NB4 (cell line): ENCODE measurements at places on chromosomes 12 and 14.

DNA sequence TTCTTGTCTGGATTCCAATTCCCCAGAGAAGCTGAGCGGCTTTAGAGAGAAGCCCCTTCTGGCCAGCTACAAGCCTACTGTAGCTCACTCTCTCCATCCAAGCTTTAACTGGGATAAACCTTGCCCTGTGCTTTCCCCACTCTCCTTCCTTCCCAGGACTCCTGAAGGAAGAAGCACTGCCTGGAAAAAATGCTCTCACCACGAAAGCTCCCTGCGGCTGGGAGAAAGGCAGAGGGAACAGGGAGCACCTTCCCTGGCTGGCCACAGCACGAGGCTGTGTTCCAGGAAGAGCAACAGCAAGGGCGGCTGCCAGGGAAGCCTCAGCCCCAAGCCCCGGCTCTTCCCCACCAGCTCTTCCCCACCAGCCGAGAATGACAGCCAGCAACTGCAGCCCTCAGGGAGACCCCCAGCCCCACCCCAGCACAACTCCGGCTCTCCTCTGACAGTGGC is 40.8 kb upstream of the PNMA1 start:
- no peak for DNase-seq

- no peak for DNase-seq
These were observed 56.4 kb downstream of the LRRC74A start for GRCh38 chr14:76882651-76883050.

DNA sequence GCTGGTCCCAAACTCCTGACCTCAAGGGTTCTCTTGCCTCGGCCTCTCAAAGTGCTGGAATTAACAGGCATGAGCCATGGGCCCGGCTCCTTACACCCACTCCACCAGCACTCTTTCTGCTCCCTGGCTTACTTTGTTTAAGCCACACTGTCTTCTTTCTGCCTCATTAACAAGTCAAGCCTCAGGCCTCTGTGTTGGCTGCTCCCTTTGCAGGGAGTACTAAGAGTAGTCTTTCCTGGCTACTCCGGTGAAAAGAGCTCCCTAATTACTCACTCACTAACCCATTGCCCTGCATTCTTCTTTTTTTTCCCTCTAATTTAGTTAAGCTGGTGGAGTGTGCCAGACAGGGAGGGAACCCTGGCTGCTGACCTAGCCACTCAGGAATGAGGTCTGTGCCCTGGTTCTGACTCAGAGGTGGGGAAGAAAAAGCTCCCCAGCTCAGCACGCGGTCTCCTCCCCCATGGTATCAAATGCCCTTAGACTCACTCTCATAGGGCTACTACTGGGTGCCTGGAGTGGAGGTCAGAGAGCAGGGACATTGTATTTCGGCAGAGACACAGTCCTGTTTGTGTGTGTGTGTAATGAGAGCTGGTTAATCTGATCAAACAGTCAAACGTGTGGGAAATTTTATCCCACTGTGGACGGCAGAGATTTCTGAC is 19.8 kb downstream of the GALNT6 start:
- DNase-seq = peak; percentile 53

DNA sequence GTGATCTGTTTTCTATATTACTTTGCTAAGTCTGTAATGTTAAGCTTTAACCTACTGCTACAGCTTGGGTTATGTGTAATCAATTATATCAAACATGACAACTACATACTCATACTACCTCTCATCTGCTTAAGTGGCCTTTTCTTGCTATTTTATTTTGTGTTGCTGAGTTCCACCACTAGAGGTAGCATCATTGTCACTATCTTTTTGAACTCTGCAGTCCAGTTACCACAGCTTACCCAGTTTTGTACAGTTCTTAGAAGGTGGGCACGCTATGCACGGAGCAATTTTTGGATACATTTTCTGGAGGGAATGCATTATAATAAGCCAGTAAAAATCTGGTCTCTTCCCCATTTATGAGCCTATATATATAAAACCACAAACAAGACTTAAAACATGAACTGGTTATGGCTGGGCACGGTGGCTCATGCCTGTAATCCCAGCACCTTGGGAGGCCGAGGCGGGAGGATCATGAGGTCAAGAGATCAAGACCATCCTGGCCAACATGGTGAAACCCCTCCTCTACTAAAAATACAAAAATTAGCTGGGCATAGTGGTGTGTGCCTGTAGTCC is 48.5 kb downstream of the SAV1 start:
- DNase-seq = peak; percentile 54
